ENCODE measurements at places on chromosomes 1 and 21.
A peak's percentile ranks its signal among the peaks of the same experiment; 100 is the strongest.

GRCh38 chr1:151547119-151547899, 7.2 kb downstream of the TUFT1 start:
- DNase-seq, result peak; percentile 89

GRCh38 chr1:71086331-71086730, 5.5 kb upstream of the ZRANB2 start:
- DNase-seq, result no peak

DNA sequence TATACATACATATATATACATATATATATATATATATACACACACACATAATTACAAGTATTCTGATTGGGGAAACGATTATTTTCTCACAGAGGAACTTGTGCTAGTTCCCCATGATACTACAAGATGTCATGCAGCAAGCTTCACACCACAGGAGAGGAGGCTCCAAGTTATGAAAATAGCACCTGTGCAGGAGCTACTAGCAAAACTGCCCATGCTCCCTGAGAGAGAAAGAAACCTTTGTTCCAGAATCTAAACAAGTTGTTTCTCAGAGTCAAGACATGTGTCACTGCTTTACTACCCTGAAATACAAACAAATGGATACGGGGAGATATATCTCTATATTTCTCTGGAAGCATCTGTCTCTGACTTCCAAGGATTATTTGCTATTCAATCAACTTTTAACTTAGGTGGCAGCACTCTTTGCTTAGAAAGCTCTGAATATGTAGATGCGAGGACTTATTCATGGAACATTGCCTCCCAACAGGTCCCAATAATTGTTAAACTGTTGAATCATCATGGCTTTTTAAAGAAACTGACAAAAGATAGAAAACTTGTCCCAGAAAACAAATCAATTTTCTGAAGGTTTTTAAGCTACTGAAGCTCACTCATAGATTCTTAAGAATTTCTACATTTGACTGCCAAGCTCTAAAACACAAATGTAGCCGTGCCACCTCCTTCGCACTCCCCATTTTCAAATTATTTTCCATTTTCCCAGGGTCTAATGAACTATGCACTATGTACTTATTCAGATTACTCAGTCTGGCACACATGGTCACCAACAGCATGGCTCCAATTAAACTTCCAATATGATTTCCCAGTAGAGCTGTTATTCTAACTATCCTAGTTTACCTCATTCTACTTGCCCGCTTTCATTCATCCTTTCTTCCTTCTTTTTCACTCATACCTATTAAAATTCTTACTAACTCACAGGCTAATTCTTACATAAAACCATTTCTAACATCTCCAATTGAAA, 929.1 kb downstream of the LTN1 start:
- DNase-seq, result no peak

GRCh38 chr1:33342041-33342723, 21.3 kb upstream of the A3GALT2 start:
- DNase-seq, result peak; percentile 93

- DNase-seq, result no peak
Observed at GRCh38 chr1:53249706-53250105, 11.4 kb upstream of the MAGOH start.

- no peak for DNase-seq
Observed at GRCh38 chr21:44078411-44078981, 28.7 kb upstream of the PWP2 start.

- DNase-seq, result no peak
Observed at GRCh38 chr21:42962380-42963007, 11.9 kb upstream of the PKNOX1 start.

DNA sequence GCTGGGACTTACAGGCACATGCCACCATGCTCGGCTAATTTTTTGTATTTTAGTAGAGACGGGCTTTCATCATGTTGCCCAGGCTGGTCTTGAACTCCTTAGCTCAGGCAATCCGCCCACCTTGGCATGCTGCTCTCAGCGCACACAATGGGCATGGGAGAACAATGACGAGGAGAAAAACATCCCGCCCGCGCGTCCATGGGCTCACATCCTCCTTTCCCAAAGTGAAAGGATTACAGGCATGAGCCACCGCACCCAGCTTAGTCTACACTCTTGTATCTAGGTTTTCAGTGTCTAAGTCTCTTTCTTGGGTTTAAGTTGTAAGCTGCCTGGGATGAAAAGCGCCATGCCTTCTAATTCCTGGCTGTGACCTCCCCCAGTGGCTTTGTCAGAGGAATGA, 37.9 kb downstream of the CDK18 start:
- DNase-seq, result no peak

DNA sequence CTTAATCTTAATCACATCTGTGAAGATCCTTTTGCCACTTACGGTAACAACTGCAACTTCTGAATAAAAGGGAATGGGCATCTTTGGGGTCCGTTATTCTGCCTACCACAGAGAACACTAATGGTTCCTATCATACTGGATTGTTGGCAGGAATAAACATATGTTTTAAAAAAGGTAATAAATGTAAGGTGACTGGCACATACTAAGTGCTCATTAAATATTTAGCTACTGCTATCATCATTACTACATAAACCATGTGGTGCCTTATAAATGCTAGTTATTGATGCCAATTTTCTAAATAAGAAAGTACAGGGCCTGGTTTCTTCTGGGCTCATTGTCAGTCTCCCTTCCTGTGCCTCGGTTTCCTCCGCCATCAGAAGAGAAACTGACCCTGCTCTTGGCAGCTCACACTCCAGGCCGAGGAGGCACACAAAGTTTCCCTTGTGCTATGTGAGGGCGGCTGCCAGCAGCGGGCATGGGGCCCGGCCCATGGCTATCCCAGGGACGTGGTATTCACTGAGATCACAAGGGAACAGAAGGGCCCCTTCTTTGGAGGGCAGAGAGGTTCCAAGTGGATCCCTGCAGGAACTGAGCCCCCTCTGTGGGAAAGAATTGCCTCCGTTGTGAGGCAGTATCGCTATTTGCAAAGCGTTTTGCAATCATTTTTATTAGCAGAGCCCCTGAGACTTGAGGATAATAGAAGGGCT, 26.2 kb downstream of the NAV1 start:
- no peak for DNase-seq

GRCh38 chr1:77541162-77541545, 141.3 kb downstream of the ZZZ3 start:
- DNase-seq, result no peak

DNA sequence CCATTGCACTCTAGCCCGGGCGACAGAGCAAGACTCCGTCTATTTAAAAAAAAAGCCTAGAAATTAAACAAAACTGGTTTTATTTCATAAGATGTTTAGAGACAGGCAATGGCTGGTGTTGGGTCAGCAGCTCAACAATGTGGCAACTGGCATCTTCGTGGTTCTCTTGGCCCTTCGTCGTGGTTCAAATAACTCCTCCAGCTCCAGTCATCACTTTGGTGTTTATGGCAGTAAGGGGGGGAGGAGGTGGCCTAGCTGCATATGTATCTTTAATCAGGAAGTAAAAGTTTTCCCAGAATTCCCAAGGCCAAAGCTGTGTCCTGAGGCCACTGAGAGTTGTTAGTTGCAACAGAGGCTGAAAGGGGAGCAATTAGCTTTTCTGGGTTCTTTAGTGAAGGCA, 13.0 kb upstream of the LTN1 start:
- DNase-seq, result no peak

DNA sequence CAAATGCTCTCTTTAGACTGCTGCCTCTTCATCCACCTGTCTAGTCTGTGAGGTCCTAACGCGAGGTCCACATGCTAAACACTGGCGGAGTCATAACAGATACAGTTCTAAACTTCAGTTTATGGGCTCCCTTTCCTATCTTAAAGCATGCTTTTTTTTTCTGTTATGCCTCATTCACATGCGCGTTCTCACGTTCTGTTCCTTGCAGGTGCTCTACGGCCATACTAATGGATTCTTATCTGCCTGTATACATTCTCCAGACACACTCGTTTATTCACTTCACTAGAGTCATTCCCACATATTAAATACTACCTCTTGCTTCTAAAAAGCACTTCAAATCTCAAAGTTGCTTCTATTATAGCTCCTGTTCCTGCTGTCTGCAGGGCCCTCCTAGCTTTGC, 38.7 kb downstream of the PHC2 start:
- DNase-seq, result no peak

- no peak for DNase-seq
Observed at GRCh38 chr1:46535063-46535462, 16.4 kb downstream of the KNCN start.

DNA sequence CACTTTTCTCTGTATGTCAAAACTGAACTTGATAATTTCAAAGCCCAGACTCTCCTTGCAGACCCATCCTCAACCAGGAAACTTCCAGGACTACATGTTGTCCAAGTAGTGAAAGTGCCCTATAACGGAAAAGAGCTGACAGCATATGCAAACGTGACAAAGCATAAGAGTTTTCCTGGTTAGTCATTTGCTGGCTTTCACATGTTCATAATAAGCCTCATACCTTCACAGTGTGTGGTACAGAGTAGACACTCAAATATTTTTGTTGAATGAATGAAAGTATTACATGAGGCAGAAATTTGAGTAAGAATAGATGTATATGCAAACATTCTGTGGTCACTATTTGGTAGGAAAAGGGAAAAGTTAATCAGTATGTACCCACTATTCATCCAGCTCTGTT, 473.3 kb downstream of the MRPL39 start:
- DNase-seq, result no peak

GRCh38 chr1:87106144-87106543, 191.7 kb downstream of the HS2ST1 start:
- no peak for DNase-seq

DNA sequence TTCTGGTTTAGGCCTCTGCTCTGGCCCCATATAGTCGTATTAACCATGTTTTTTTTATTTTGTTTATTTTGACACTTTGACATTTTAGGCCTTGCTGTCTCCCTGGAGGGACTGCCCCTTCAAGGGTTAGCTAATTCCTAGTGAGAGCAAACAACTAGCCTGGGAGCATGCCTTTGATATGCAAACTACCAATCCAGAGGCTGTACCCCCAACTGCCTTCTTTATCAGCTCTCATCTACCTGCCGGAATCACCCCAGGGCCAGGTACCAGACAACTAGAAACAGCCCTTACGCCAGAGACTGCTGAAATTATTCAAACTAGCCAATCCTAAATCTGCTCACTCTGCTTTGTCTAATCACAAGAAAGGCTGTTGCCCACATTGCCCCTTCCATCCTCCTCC, 13.0 kb upstream of the ST6GALNAC5 start:
- DNase-seq, result no peak

- DNase-seq, result no peak
Observed at GRCh38 chr21:45899317-45900033, 82.1 kb upstream of the COL6A1 start.

DNA sequence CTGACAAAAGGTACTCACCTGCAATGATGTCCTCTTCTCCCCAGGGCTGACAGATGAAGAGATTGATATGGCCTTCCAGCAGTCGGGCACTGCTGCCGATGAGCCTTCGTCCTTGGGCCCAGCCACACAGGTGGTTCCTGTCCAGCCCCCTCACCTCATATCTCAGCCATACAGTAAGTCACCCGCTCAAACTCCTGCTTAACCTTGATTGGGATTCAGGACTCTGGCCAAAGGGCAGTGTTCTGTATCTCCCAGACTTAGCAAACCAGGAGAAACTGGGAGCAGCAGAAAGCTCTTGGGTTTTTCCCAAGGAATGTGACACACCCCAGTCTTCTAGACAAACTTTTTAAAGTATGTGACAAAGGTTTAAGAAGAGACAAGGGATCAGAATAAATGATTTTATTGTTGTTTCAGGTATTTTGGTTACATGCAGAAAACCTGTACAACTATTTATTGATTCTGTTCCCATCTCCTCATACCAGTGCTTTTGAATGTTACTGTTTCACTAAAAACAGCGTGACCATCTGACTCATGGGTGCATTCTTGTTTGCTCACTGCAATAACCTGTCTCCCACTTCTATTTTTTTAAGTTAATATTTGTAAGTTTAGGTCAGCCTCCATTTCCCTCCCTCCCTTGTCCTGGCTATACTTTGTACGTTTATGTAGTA, 124.6 kb downstream of the PEX14 start:
- peak; percentile 93 for DNase-seq

- DNase-seq, result no peak
Observed at GRCh38 chr1:106995970-106996369, 60.5 kb upstream of the PRMT6 start.

GRCh38 chr1:234559152-234559901, 50.7 kb downstream of the IRF2BP2 start:
- DNase-seq, result no peak

- no peak for DNase-seq
Observed at GRCh38 chr1:229243638-229244037, 27.3 kb upstream of the RAB4A start.

- no peak for DNase-seq
Observed at GRCh38 chr1:113783254-113784103, 24.2 kb upstream of the PHTF1 start.

GRCh38 chr1:935751-936231, 12.1 kb downstream of the SAMD11 start:
- DNase-seq, result no peak

DNA sequence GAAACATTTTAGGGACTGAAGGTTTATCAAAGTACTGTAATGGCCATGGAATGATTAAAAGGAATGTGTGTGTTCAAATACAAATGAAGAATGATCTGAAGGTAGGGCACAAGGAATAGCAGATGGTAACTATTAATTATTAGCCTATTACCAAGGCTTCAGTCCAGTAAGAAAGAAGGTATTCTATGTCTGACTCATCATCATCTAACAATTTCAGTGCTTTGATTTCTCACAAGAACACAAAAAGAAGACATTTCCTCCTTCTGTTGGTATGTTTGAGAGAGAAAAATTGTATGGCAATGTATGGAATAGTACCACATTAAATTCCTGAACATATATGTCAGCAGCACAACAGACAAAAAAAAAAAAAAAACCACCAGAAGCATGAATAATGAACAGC, 57.5 kb downstream of the TYW3 start:
- peak; percentile 39 for DNase-seq

- no peak for DNase-seq
Observed at GRCh38 chr21:42460391-42461184, 35.4 kb downstream of the RSPH1 start.

DNA sequence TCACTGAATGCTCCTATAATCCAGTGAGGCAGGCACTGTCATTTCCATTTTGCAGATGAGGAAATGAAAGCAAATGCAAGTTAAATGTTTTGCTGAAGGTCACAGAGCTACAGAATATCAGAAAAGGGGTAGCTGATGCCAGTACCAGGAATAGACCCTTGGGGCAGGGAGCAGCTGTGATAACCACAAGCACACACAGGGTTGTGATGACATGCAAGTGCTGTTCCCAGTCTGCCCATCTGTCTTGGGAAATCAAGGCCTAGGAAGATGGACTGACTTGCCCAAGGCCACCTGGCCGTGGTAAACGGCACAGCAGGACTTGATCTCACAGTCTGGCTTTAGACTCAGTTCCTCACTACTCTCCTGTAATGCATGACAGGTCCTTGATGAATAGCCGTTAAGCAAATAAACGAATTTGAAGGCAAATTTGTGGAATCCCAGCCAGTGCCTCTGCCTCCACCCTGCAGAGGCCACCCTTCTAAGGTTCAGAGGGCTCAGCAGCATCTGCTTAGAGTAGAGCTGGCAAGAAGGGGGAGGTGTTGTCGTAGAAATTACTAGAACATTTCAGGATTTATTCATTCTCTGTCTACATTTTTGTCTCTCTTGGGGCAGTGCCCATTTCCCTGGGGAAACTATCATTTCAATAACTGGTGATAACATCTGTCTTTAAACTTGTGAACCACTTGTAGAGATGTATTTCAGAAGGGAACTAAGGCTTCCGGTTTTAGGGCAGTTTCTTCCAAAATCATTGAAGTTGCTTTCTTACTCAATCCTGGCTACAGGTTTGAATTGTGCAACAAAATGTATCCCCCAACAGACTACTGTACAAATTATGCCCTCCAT, 53.2 kb upstream of the MRPS6 start:
- no peak for DNase-seq

- DNase-seq, result no peak
Observed at GRCh38 chr1:172320733-172321132, 99.8 kb upstream of the C1orf105 start.

GRCh38 chr1:20903437-20903836, 116.3 kb upstream of the HP1BP3 start:
- no peak for DNase-seq

All from epithelial cell of proximal tubule (primary cell).